ENCODE measurements at places on chromosomes 2 and 18.
A peak's percentile ranks its signal among the peaks of the same experiment; 100 is the strongest.

GRCh38 chr2:236955521-236956030, 130.1 kb upstream of the COPS8 start:
- no peak for DNase-seq

GRCh38 chr18:47345291-47345690, 93.8 kb upstream of the SKOR2 start:
- no peak for DNase-seq

DNA sequence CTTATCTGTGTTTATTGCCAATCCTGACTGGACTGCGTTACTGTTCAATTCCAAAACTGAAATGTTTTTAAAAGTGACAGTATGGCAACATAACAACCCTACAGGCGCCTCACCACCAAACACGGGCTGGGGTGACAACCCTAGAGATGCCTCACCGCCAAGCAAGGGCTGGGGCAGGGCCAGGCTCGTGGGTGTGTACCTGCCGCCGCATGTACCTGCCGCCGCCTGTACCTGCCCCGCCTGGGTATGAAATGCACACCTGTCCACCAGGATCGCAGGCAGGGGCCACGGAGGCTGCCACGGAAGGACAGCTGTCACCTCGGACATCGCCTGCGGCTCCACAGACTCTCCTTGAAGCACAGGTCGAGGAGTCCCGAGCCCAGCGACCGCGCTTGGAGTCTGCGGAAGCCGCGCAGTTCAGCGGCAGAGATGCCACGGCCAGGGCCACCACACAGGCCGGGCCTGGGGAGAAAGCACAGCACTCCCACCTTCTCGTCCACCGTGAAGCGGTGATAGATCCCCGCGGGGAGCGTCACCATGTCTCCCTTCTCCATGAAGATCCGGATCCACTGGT, 18.9 kb downstream of the ADI1 start:
- DNase-seq: no peak

- DNase-seq: no peak
Measured at GRCh38 chr2:129729011-129729410, 250.5 kb upstream of the RAB6C start.

DNA sequence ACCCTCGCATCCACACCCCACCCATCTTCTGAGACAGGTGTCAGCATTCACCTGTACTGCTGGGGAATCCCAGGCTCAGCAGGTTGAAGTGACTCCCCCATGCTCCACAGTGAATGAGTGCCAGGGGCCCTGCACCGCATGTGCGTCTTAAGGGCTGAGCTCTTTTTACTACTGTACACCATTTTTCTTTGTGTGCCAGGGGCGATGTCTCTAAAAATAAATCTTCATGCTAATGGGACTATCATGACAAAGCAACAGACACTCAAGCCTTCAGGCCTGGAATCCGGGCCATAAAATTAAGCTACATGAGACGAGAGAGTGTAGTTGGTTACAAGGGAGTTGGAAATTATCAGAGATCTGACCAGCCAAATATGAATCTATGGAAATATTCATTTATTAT, 294.8 kb downstream of the LPIN1 start:
- no peak for DNase-seq

GRCh38 chr2:128726911-128727310, 408.2 kb upstream of the HS6ST1 start:
- no peak for DNase-seq

- DNase-seq: no peak
Measured at GRCh38 chr2:70454936-70455544, 98.6 kb downstream of the TGFA start.

GRCh38 chr2:203240491-203240890, 1.7 kb downstream of the CYP20A1 start:
- DNase-seq: no peak

DNA sequence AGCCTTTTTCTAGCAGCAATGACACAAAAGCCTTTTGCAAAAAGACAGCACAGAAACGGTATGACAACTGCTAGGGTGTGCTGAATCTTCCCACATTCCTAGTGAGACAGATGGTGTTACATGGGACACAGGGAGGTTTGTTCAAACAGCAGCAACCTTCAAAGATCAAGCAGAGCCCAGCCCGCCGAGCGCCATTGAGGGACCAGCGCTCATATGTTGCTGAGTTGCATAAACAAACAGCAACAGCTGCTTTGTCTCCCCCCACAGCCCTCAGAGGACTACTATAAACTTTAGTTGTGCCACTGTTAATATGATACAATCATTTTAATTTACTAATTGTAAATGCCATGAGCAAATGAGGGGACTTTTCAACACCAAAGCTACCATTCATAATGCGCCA, 117.7 kb downstream of the ZEB2 start:
- no peak for DNase-seq

- DNase-seq: no peak
Measured at GRCh38 chr2:124805060-124805459, 780.0 kb downstream of the CNTNAP5 start.

GRCh38 chr2:11996618-11997017, 250.2 kb downstream of the LPIN1 start:
- DNase-seq: no peak

DNA sequence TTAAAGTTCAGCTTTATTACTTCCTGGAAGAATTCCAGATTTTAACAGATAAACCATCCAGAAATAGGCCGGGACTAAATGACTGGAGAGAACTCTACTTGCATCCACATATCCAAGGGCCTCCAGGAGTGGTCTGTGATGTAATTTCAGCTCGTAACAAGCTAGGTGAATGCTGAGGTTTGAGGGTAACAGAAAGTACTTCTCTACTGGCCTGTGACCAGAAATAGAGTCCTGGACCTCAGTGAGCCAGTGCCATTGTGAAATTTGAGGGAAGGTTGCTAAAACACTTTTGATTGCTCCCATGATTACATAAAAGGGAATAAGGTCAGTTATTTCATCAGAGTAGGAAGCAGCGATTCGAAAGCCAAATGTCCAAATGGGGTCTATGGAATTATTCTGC, 158.1 kb downstream of the DOCK10 start:
- no peak for DNase-seq

- DNase-seq: no peak
Measured at GRCh38 chr2:231795525-231796327, 9.5 kb downstream of the COPS7B start.

- DNase-seq: no peak
Measured at GRCh38 chr2:147689220-147689909, 155.5 kb upstream of the ACVR2A start.

GRCh38 chr2:105257981-105258380, 16.4 kb downstream of the GPR45 start:
- no peak for DNase-seq

DNA sequence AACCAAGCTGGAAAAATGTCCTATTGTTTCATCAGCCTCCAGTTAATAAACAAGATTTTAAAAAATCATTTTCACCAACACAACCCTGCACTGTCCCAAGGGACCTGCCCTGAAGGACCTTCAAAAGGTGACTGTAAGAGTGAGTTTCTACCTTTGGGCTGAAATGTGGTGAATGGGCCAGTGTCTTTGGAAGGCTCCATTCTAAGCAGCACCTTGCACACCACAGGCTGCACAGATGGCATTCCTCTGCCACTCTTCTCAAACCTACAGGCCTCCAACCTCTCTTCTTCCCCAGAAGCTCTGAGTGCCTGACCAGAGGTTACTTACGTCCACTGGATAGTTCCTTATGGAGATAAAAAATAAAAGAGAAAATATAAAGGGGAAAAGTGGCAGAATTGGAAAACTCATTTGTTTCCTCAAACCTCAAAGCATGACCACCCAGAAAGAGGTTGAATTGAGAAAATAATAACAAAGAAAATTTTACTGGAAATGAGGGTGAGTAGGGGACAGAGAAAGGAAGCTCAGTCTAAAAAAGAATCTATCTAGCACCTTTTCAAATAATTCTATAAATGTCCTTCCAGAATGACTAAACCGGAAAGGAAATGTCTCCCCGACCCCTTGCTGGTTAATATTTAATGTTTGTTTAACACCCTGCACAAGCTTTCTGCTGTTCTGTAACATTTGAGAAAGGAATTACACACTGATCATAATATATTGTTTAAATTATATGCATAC, 175.7 kb downstream of the METTL4 start:
- no peak for DNase-seq

- DNase-seq: no peak
Measured at GRCh38 chr18:62651276-62652056, 63.9 kb upstream of the PHLPP1 start.

DNA sequence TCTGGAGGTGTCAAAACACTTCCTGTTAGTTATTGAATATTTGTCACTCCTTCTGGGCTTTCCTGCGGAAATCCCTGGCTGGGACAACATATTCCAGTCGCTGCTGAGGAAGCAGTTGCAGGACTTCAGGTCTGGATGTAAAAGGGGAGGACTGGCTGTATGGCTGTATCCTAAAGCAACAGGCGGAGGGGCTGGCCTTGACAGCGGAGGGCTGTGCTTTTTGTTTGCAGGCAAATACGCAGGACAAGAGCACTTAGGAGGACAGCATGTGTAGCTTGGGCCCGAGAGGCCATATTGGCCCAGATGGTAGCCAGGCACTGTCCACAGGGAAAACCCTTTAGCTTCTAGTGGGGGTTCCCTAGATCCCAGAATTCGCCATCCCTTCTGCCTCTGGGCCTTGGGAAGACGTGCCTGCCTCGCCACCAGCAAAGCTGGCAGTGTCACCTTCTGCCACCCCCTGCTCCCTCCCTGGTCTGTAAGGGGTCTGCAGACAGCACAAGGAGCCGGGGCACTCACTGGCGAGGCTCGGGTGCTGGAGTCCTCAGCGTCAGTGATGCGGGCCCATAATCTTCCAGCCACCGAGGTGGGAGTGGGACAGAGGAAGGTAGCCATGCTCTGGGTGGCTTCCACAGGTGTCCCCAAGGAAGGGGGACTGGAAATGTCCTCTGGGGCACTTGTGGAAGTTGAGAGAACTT, 6.7 kb downstream of the NPPC start:
- no peak for DNase-seq

GRCh38 chr2:183604065-183604464, 479.8 kb downstream of the NUP35 start:
- no peak for DNase-seq

- DNase-seq: no peak
Measured at GRCh38 chr2:424306-425171, 136.6 kb upstream of the ALKAL2 start.

- DNase-seq: no peak
Measured at GRCh38 chr2:36881816-36882215, 84.5 kb downstream of the STRN start.

DNA sequence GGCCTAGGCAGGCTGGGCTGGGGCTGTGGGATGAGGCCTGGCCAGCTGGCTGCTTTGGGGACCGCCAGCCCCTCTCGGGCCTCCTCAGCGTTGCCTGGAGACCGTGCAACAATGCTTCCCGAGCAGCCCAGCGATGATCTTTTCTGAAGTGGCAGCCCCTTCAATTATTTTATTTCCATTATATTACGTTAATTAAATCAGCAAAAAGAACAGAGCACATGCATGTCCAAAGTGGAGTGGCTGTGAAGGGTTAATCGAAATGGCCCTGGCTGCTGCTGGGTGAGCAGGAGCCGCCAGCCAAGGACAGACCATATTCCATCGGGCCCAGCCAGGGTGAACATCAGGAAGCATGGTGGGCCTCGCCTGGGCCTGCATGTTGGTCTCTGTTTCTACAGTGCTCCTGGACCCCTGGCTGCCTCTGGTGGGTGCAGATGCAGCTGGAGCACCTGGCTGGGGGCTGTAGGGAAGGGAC, 245.5 kb downstream of the MYCN start:
- DNase-seq: no peak

DNA sequence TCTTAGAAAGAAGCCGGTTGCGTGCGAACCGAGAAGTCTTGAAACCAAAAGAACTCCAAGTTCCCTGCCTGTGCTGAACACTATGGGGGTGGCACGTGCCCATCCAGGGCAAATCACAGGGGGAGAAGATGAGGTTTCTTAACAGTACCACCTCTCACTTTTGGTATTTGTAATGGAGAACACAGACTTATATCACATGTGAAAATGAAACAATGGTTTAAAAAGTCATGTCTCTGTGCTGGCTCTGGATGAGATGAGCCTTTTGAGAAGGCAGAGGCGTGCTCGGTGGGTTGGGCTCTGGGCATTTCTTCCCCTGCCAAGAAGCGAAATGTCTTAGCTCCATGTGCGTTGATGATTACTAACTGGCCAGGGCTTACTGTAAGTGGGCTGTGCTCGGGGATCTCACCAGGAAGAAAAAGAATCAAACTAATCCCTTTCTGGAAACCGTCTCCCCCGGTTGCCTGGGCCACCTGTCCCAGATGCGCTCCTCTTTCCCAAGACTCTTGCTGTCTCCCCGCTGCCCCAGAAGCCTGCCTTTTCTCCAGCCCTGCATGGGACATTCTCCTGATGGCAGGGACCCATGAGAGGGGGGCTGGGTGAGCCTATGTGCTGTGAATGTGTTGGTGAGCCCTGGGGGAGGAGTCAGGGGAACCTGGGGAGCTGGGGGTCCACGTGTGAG, 252.9 kb downstream of the PRKCE start:
- no peak for DNase-seq

GRCh38 chr2:127081826-127082633, 24.9 kb downstream of the BIN1 start:
- peak; percentile 61 for DNase-seq

GRCh38 chr2:98382086-98382485, 35.8 kb downstream of the CNGA3 start:
- no peak for DNase-seq

DNA sequence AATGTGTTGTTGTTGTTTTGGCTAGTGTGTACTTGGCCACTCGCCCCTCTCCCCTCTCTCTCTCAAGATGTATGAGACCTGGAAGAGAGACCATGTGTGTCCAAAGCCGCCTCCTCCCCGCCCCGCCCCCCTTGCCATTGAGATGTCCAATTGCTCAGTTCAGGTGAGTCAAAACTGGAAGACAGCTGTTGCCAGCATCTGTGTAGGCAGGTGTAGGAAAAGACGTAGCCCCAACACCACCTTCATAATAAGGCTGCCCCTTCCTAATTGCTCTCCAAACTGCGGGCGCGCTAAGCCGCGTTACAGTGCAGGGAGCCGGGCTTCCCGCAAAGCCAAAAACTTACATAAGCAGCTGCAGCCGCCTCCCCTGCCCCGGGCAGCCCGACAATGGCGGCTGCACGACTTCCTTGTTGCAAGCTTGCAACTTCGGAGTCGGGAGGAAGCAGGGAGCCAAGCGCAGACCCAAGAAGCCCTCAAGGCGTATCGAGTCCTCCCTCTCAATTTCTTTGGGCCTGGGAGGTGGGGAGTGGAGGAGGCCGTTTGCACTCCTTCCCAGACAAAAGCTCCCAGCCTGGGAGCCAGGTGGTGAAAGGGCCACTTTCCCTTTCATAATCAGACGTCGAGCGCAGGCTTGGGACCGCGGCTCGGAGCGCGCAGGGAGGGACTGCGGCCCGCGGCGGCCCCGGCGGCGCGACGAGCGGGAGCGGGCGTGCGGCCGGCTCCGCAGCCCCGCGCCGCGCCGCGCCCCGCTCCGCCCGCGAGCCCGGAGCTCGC, 882 bp downstream of the ZBTB14 start:
- peak; percentile 57 for DNase-seq
